Neuronal stem cell (in vitro differentiated cells): ENCODE measurements at places on chromosomes 4 and X.

DNA sequence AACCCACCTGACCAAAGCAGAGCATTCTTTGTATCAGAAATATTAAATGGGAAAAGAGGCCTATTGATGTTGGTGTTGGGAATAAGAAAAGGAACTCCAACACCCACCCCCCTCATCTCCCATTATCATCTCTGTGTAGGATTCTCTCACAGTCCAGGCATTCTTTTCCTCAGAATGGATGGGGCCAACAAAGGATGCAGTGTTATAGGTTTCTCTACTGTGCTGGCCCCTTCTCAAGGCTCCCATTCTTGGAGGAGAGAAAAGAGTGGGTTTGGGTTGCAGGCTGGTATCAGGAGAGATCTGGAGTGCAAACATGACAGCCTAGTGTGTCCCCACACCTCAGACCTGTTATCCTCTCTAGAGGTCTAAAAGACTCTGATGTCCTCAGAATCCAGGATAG, 59.6 kb downstream of the UGT8 start:
- no peak for DNase-seq

DNA sequence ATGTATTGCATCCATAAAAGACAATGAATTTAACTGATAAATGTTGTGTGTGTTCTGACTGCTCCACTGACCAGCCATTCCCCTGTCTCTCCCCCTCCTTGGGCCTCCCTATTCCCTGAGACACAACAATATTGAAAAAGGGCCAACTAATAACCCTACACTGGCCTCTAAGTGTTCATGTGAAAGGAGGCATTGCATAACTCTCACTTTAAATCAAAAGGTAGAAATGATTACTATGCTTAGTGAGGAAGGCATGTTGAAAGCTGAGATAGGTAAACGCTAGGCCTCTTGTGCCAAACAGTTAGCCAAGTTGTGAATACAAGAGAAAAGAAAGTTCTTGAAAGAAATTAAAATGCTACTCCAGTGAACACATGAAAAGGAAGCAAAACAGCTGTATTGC, 152.7 kb downstream of the POU4F2 start:
- DNase-seq: no peak

- DNase-seq: no peak
Observed at GRCh38 chrX:110836982-110837381, 41.4 kb upstream of the CHRDL1 start.

DNA sequence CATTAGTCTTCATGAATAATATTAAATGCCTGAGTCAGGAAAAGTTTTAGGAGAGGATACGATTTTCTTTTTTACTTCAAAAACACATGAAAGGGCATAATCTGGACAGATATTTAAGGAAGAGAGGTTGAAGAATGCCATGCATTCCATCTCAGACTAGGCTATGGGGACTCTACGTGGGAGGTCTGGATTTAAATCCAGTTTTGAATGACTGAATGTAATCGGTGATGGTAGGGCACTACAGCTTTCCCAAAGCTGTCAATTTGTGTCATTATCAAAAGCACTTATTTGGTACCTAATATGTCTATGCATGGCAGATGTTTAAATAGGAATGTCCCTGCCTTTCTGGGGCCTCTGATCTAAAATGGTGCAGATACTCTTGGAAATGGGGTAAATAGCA, 59.3 kb upstream of the RPL34 start:
- DNase-seq: no peak

DNA sequence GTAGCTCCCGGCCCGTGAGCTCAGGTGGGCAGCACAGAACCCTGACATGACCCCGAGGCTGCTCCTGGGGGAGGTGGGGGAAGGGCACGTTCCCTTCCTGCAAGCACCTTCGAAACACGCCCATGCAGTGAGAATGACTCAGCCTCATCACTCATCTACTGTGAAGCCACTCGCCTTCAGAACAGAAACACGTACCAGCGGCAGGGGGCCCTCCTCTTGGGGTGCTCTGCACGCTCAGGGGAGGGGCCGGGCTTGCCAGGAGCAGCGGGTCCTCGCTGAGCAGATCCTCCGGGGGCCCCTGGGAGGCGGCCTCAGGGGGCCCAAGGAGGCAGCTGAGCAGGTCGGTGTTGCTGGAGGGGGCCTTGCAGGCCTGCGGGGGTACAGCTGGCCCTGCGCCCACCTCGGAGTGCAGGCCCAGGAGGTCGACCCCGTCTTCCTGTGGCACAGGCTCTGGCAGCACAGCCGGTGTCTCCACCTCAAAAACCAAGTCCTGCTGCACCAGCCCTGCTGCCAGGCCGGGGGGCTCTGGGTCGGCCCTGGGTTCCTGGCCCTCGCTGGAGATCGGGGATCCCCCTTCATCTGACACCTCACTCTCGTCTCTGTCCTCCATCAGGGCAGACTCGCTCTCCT, 40.9 kb upstream of the CPLX1 start:
- DNase-seq: no peak

- no peak for DNase-seq
Observed at GRCh38 chrX:44731160-44731559, 112.7 kb upstream of the DUSP21 start.

- no peak for DNase-seq
Observed at GRCh38 chr4:183831683-183832082, 73.4 kb upstream of the STOX2 start.
